ENCODE measurements at places on chromosomes 16 and 17.

DNA sequence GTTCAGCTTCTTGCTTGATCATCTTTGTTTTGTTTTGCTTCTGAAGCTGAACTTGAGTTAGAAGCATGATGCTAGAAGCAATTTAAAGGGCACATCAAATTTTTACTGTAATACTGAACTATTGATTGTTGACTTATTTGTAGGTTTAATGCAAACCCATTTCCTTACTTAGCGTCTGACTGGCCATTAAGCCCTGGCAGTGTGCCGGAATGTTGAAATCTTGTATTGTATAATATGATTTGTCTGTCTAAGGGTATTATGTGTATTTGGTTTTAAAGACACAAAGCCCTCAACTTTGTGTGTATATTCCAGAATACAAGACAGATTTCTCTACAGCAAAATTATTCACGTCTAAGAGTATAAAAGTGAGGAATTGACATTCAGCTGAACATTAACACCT, 39.7 kb downstream of the NUP93 start:
- no peak for DNase-seq

DNA sequence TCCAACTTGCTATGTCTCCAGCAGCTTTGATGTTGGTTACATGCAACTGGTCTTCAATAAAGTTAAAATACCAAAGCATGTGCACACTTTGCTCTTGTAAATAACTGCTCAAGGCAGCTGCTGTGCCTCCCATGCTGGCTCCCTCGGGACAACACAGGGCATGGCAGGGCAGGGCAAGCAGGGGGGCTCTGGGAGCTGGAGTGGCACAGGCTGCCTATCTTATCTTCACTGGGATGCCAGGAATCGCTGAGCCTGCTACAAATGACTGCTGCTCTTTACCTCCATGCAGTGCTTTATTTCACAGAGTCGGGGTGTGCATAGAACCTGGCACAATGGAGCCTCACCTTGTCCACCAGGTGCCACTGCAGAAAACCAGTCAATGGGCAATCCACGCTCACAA, 21.8 kb downstream of the PEMT start:
- DNase-seq = no peak

- DNase-seq = no peak
Observed at GRCh38 chr16:6081320-6081976, 983.9 kb upstream of the EEF2KMT start.

DNA sequence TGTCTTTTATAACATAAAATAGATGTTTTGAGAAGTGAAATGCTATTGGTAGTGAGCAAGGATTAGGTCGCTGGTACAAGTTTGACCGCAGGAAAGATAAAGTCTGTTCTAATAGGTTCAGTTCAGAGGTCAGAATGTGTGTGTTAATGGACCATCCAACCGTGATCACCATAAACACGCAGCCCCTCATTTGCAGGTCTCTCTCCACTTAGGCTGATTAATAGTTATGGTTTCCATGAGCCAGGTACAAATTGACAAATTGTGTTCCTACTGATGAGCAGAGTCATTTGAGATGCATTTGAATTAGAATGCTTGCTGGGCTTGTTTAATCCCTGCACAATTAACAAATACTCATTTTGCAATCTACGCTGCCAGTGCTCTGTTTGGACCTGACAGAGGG, 318.1 kb upstream of the GOT2 start:
- DNase-seq = no peak

- no peak for DNase-seq
Observed at GRCh38 chr16:678858-679813, 1.1 kb upstream of the STUB1 start.

GRCh38 chr17:71057448-71057847, 888.1 kb downstream of the KCNJ2 start:
- DNase-seq = no peak

DNA sequence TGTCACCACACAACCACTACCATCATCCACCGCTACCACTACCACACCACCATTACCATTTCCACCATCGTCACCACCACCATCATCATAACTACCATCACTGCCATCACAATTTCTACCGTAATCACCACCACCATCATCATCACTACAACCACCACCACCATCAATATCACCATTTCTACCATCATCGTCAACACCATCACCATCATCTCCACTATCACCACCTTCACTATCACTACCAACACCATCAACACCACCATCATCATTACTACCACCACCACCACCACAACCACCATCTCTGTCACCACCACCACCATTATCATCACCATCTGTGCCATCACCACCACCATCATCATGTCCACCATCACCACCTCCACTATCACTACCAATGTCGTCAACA, 524.5 kb upstream of the C16orf82 start:
- no peak for DNase-seq

DNA sequence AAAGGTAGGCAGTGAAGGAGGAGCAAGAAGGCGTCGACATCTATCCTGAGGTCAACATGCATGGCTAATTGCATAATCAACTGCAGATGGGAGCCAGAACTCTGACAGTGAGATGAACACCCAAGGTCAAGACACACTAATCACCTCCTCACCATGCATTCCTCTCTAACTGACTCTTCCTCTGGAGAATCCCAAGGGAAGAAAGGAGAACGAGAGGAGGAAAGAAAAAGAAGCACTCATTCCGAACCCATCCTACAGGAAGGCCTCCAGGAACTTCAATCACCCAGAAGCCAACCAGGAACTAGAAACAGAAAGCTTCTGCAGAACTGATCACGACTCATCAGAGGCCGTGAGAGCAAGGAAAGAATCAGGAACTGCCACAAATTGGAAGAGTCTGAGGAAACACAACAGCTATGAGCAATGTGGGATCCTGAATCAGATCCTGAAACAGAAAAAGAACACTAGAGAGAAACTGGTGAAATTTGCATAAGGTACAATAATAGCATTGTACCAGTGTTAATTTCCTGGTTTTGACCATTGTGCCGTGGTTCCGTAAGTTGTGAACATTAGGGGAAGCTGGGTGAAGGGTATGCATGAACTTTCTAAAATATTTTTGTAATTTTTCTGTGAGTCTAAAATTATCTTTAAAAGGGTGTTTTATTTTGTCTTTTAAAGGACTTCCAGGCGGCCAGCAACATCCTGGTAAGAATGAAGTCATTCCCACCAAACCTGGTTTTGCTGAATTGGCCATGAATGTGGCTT, 10.0 kb upstream of the BEAN1 start:
- no peak for DNase-seq
